Skin of body (tissue), 3 donors: ENCODE measurements at places on chromosomes 12 and 14. TPM values are rescaled to one million over a fixed set of nuclear protein-coding genes. Genes with fewer than 3 reads are reported as not detected.

Gene CSAD
- 75.0 TPM for total RNA-seq

Gene UBR7
- total RNA-seq: 33.8 TPM

Gene RTN1
- 6.1 TPM for total RNA-seq

Gene CYP46A1
- total RNA-seq: 2.0 TPM

Gene SLC38A4
- 2.7 TPM for total RNA-seq

Gene KLRD1
- total RNA-seq: 0.79 TPM

Gene GPR132
- total RNA-seq: 1.6 TPM

Gene TSPAN8
- total RNA-seq: 3.7 TPM

Gene ASB8
- total RNA-seq: 22.1 TPM

Gene CPNE6
- total RNA-seq: 0.20 TPM

Gene KRT6C
- 3.5 TPM for total RNA-seq

Gene JAG2
- total RNA-seq: 27.0 TPM

Gene BDKRB1
- total RNA-seq: 0.20 TPM

Gene CAPRIN2
- 22.1 TPM for total RNA-seq

Gene PACS2
- total RNA-seq: 44.9 TPM

Gene AMN
- 4.4 TPM for total RNA-seq

Gene LRRC9
- 0.30 TPM for total RNA-seq

Gene FERMT2
- 95.0 TPM for total RNA-seq

Gene TNFAIP2
- total RNA-seq: 41.3 TPM

Gene CRIP1
- total RNA-seq: 10.5 TPM

Gene MANSC1
- total RNA-seq: 3.4 TPM

Gene NUAK1
- 24.5 TPM for total RNA-seq

Gene SLC38A2
- 366 TPM for total RNA-seq

Gene ADCY4
- 9.6 TPM for total RNA-seq

Gene CIROP
- total RNA-seq: not detected

Gene OR6C3
- not detected for total RNA-seq

Gene SMARCC2
- 58.4 TPM for total RNA-seq

Gene CLEC2B
- total RNA-seq: 18.7 TPM

Gene CEBPE
- total RNA-seq: 1.5 TPM

Gene DAO
- total RNA-seq: not detected

Gene SERPINA9
- total RNA-seq: 3.3 TPM

Gene PPFIA2
- 1.6 TPM for total RNA-seq

Gene SMCO3
- total RNA-seq: 0.39 TPM

Gene NPFF
- 0.59 TPM for total RNA-seq

Gene OS9
- 135 TPM for total RNA-seq

Gene TAOK3
- total RNA-seq: 24.1 TPM

Gene SDSL
- total RNA-seq: 2.6 TPM

Gene KCNA1
- 0.30 TPM for total RNA-seq

Gene TPH2
- total RNA-seq: not detected

Gene SLC7A8
- 27.5 TPM for total RNA-seq

Gene RPS6KA5
- total RNA-seq: 4.9 TPM

Gene PLEKHD1
- 0.20 TPM for total RNA-seq

Gene NFE2
- 5.7 TPM for total RNA-seq

Gene CCDC196
- not detected for total RNA-seq

Gene PPP1R36
- 0.89 TPM for total RNA-seq

Gene LUM
- total RNA-seq: 934 TPM

Gene SLC7A7
- total RNA-seq: 6.8 TPM

Gene SCN8A
- 4.1 TPM for total RNA-seq

Gene MORN3
- 0.59 TPM for total RNA-seq

Gene FSCB
- total RNA-seq: 0.10 TPM

Gene ASB2
- 6.1 TPM for total RNA-seq

Gene TEX52
- total RNA-seq: not detected
